ENCODE measurements at places on chromosomes 7 and 10.

GRCh38 chr10:46283580-46284285 is 3.1 kb upstream of the ANTXRL start:
- no peak for DNase-seq

GRCh38 chr7:144786079-144786478 is 49.8 kb downstream of the TPK1 start:
- DNase-seq, result no peak

DNA sequence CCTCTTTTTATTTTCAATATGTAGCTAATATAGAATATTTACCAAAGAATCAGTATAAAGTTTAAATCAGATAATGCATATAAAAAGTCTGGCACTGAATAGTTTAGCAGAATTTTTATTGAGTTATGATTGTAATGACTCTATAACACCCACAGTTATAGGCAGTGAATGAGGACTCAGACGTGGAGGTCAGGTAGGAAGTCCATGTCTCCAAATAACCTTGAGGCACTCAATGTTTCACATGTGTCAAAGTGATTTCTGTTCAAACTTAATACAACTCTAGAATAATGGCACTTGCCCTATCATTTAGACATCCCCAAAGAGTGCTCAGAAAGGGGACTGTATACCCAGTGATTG is 332.1 kb downstream of the BMPER start:
- no peak for DNase-seq

- no peak for DNase-seq
Measured at GRCh38 chr10:48249763-48250351, 24.6 kb downstream of the FRMPD2 start.

GRCh38 chr10:72257051-72257892 is 16.5 kb upstream of the DDIT4 start:
- DNase-seq, result no peak

GRCh38 chr7:134879815-134880475 is 100.5 kb downstream of the CALD1 start:
- no peak for DNase-seq

DNA sequence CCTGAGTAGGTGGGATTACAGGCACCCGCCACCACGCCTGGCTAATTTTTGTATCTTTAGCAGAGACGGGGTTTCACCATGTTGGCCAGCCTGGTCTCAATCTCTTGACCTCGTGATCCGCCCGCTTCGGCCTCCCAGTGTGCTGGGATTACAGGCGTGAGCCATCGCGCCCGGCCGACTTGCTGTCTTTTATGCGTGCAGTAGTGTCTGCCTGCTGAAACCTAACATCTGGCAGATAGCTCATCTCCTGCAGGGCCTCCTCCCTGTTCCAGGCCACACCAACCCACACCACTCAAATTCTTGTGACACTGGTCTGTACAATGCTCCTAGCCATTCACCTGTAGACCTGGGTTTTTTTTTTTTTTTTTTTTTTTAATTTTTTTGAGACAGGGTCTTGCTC is 41.5 kb downstream of the BAIAP2L1 start:
- no peak for DNase-seq

- DNase-seq, result no peak
Measured at GRCh38 chr10:35435824-35436223, 99.5 kb downstream of the CCNY start.

GRCh38 chr10:78774999-78775711 is 293.6 kb upstream of the ZMIZ1 start:
- no peak for DNase-seq

DNA sequence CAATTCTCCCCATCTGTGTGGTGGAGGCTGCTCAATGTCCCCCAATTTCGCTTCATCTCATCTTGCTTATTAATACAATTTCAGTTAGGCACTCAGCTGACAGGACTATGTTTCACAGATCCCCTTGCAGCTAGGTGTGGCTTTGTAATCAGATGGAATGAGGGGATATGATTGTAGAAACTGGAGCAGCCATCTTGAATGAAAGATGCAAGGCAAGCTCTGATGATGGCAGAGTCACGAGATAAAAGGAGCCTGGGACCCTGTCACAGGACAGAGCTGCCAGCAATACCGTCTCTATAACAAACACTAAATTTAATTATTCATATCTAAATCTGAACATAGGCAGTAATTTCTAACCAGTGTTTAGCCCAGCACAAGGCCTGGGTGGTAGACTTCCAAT is 991 bp upstream of the DLD start:
- DNase-seq, result no peak

DNA sequence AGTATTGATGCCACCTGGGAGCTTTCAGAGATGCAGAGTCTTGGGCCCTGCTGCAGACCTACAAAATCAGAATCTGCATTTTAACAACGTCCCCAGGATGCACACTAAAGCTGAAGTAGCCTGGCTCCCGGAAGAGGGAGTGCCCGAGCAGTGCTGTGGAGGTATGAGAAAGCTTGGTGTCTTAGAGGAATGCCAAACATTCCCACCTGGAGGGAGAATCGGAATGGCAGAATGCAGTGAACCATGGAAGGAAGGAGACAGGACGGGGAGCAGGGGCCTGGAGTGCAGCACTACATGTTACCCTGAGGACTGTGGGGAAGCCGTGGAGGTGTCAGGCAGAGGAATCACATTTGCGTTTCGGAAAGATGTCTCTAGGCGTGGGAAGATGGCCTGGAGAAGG is 90.9 kb downstream of the AOAH start:
- no peak for DNase-seq

DNA sequence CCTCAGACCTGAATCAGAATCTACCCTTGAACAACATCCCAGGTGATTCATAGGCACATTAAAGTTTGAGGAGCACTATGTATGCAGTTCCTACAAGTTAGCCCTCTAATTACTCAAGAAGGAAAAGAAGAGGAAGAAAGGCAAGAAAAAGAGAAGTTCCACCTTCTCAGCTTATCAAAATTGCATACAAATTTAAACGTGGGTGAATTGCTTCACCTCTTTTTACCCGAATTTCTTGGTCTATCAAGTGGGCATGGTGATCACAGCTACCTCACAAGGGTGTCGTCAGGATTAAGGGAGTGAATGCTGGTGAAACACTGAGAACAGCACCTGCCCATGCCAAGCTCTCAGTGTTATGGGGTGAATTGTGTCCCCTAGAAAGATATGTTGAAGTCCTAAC is 43.8 kb upstream of the PAPSS2 start:
- no peak for DNase-seq

- no peak for DNase-seq
Measured at GRCh38 chr10:100359030-100359432, 12.0 kb downstream of the SCD start.

GRCh38 chr10:55466806-55467504 is 665.9 kb upstream of the PCDH15 start:
- DNase-seq, result no peak

DNA sequence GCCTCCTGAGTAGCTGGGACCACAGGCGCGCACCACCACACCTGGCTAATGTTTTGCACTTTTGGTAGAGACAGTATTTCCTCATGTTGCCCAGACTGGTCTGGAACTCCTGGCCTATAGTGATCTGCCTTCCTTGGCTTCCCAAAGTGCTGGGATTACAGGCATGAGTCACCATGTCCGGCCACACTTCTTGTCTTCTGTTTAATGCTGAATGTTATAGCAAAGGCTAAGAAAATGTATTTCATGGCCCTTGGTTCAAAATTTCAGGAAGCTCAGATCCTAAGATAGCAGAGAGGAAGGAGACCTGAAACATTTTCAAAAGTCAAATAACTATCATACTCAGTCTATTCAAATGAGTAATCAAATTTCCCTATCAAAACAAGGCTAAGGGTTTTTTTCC is 229.6 kb downstream of the BAMBI start:
- DNase-seq, result no peak

DNA sequence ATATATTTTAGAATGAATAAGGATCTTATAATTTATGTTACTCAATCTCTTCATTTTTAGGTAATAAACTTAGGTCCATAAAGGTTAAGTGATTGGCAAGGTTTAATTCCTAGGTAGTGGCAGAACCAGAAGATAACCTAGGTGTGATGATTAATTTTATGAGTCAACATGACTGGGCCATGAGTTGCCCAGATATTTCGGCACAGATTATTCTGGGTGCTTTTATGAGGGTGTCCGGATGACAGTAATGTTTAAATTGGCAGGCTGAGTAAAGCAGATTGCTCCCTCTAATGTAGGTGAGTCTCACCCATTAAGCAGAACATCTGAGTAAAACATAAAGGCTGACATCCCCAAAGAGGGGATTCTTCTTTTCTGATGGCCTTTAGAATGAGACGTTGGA is 1349.3 kb upstream of the CELF2 start:
- no peak for DNase-seq

- no peak for DNase-seq
Measured at GRCh38 chr10:17821893-17822292, 12.7 kb downstream of the MRC1 start.

DNA sequence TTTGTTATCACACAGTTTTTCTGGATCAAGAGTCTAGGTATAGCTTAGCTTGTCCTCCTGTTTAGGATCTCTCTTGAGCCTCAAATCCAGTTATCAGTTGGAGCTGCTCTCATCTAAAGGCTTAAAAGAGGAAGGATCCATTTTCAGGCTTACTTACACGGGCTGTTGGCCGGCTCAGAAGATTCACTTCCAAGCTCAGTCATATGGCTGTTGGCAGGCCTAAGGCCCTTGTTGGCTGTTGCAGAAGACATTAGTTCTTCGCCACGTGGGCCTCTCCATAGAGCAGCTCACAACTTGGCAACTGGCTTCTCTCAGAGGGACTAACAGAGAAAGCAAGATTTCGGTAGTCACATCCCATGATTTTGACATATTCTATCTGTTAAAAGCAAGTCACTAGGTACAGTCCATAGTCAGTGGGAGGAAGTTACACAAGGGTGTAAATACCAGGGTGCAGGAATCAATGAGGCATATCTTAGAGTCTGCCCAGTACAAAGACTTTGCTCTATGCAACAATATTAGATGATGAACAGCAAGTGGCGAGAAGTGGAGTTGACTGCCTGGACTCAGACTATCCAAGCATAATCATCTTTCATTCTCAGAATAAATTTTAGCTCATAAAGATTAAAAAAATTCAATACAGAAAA is 280.1 kb upstream of the MBL2 start:
- no peak for DNase-seq

GRCh38 chr10:96910488-96911395 is 78.6 kb downstream of the LCOR start:
- DNase-seq, result no peak

DNA sequence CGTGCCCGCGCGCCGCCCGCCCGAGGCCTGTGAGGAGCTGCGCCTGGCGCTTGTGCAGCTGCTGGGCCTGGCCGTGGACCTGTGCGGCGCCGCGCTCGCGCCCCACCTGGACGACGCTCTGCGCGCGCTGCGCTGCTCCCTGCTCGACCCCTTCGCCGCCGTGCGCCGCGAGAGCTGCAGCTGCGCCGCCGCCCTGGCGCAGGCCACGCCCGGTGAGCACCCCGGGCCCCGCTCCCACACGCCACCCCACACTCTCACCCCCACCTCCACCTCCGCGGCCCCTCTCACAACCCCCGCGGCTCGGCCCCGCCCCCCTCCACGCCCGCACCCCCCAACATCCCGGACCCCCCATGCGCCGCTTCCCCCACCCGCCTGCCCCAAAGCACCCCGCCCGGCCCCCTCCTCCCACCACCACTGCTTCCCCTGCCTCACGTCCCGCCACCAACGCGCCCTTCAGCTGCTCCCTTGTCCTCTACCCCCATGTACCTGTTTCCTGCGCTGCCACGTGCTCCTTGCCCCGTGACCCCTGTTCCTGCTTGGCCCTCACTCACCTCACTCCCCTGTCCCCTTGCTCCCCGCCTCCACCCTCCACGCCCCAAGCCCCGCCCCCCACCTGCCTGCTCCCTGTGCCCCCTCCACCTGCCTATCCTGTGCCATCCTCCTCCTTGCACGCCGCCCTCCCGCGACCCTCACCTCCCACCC is at the start of gene PRKAR1B:
TSS of gene PRKAR1B (minus strand) at position 178 of the 702 bp plus-strand sequence. CDS start 15,776 bp downstream, outside the sequence.
- peak; percentile 21 for DNase-seq

- DNase-seq, result no peak
Measured at GRCh38 chr10:76310588-76311080, 879.2 kb downstream of the LRMDA start.

DNA sequence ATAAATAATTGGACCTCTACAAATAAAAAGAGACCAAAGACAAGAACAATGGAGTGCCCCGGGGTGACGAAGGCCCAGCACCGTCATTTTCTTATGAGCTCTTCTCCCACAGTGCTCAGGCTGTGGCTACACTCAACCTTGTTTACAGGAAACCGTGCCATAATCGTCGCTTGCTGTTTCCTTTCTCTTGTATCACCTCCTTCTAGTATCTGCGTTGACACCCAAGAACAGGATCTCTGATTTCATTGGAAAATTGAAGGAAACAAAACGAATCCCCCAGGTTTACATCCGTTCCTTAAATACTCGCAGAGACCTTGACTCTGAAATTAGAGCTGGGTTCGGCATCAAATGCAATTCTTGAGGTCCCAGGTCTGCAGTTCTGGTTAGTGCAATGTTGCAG is 1.7 kb upstream of the IGFBP3 start:
- DNase-seq, result no peak

DNA sequence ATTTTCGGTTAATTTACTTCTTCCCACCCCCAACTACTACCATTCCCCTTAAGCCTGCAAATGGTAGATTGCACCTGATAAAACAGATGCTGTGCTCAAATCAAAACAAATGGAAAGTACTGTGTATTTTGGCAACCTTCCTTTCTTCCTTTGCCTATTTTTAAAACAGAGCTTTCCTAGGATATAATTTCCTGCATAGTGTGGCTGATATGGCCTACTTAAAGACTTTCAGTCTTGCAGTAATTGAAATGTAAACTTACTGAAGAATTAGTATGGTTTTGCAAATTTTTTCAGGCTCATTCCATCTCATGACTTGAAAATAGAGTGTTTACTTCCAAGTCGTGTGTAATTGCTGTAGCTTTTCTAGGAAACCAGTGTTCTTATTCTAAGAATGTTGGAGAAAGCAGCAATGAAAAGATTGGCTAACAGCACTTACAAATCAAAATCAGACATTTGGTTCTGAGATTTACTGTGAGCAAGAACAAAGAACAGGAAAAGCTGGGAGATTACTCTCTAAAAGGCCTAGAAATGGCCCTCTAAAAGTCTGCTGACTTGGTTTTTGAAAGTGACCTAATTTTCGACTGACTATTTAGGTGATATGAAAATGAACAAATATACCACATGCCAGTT is 52.0 kb downstream of the REEP3 start:
- DNase-seq, result no peak

DNA sequence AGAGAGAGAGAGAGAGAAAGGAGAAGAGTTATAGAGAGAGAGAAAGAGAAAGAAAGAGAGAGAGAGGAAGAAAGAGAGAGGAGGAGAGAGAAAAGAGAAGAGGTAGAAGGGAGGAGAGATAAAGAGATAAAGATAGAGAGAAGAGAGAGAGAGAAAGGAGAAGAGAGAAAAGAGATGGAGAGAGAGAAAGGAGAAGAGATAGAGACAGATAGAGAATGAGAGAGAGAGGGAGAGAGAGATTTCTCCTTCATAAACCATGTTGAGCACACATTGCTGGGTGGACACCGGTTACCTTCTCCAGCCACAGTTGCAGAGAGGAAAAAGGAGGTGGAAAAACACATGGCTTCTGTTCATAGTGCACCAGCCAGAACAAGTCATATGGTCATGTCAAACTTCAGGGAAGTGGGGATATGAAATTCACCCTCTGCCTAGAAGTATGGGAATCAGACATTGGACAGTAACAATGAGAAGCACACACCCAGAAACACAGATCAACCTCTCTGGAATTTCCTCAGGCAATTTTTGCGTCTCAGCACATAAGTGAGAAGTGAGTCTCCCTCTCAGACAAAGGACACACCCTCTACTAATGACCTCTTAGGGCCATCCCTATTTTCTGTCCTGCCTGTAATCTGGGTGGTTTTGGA is 172.5 kb upstream of the SVIL start:
- no peak for DNase-seq

GRCh38 chr10:132068431-132069121 is 2.8 kb downstream of the JAKMIP3 start:
- DNase-seq, result no peak
